ENCODE measurements at places on chromosomes 6 and 20.

- DNase-seq, result no peak
These were observed 105.2 kb upstream of the MAP7 start for GRCh38 chr6:136655239-136656014.

DNA sequence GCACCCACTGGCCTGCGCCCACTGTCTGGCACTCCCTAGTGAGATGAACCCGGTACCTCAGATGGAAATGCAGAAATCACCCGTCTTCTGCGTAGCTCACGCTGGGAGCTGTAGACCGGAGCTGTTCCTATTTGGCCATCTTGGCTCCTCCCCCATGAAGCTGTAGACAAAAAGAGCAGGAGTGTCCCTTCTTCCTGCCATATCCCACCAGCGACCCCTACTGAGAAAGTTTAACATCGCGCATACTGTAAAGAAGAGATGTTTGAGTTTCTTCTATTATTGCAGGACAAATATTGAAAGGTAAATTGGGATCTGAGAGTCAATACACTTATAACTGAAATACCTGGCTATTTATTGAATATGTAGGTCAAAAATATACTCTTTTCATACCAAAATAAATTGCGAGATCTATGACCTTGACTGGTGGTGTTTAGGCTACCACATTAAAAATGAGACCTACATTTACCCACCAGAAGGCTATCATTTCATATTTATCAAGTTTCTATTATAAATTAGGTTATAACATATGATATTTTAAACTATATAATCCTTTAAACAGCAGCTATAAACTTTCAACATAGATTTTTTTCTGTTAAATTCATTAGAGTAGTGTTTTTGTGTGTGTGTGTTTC lies 586.3 kb downstream of the HTR1B start:
- no peak for DNase-seq

GRCh38 chr20:6269168-6269873 lies 146.5 kb upstream of the FERMT1 start:
- DNase-seq, result no peak

DNA sequence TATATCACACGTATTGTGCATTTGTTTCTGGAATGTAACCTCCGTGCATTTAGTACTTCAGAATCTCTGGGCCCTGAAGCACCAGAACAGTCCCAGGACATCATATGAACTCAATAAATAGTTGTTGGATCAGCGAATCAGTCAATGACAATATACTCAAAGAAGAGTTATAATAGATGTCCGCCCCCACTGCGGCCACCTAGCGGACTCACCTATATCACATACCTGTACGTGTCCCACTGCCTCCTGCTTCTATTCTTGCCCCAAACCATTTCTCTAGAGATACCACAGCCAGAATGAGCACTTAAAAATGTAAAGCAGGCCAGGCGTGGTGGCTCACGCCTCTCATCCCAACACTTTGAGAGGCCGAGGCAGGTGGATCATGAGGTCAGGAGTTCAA lies 73.9 kb downstream of the DCDC2 start:
- DNase-seq, result no peak

DNA sequence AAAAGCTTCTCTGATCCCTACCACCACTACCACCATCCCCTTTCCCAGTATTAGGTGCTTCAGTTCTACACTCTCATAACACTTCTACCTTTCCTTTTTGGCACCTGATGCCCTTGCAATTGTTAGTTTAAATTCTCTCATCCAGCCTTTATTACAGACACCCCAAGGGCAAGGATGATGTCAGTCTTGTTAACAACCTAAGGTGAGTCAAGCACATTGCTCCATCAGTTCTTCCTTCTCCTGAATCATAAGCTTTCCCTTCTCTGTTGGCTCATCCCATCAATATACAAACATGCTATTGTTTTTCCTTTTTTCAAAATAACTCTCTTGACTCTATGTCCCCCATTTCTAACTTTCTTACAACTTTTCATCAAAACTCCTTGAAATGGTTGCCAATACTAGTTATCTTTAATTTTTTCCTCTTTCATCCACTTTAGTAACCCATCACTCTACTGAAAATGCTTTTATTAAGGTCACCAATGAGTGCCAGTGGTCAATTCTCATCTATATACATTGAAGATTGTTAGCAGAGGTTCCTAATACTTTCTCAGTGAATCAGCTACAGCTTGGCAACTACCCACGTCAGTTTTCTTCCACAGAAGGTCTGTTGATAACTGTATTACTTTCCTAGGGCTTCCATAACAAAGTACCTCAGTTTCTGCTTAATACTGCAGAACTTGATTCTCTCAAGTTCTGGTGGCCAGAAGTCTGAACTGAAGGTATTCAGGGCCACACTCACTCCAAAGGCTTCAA lies 97.1 kb upstream of the FLRT3 start:
- no peak for DNase-seq

DNA sequence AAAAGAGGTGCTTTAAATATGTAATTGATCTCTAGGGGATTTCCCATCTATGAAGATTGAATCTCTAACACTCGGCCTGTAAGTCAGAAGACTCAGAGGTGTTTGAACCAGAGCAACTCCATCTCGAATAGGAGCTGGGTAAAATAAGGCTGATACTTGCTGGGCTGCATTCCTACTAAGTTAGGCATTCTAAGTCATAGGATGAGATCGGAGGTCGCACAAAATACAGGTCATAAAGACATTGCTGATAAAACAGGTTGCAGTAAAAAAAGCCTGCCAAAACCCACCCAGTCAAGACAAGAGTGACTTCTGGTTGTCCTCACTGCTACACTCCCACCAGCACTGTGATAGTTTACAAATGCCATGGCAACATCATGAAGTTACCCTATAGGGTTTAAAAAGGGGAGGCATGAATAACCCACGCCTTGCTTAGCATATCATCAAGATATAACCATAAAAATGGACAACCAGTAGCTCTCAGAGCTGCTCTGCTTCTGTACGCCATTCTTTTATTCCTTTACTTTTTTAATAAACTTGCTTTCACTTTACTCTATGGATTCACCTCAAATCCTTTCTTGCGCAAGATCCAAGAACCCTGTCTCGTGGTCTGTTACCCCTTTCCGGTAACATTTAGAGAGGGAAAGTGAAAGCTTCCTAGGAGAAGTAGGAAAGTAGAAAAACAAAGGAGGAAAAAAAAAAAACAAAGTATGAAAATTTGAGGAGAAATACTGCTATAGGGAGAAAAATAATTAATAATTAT lies 129.7 kb upstream of the PHACTR1 start:
- DNase-seq, result no peak

- no peak for DNase-seq
These were observed 182.0 kb upstream of the HEY2 start for GRCh38 chr6:125567407-125567806.

- DNase-seq, result no peak
These were observed 72.7 kb downstream of the TRAM2 start for GRCh38 chr6:52503851-52504781.

DNA sequence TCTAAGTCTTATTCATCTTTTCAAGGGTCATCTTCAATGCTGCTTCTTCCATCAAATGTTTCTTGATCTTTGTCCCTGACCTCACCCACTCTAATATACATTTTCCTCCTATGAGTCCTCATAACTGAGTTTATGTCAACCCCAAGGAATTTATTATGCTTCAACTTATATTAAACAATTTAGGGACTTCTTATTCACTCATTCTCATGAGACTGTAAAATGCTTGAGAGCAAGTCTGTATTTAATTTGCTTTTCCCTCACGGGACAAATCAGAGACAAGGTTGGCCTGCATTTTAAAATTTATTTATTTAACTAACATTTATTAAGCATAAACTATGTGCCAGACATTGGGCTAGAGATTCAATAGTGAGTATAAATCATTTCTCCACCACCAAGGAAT lies 312.0 kb upstream of the NT5E start:
- DNase-seq, result peak; percentile 55
